ENCODE measurements at places on chromosomes 7 and 10.

DNA sequence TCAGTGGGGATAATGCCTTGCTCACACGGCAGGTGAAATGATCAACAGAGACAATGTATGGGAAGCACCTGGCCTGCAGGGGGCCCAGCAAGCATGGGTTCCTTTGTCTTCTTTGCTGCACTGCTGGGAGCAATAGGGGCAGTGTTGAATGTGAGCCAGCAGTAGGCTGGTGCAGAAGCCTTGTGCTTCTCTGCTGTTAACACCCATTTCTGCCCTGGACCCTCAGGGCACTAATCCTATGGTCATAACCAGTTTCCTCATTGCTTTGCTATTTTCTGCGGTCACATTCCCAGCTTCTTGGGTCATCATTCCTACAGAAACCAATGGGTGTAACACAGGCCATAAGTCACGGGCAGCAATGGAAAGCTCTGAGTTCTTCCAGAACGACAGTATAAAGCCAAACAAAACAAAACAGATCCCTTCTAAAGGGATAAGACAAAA, 10.9 kb upstream of the LGI1 start:
- no peak for DNase-seq

DNA sequence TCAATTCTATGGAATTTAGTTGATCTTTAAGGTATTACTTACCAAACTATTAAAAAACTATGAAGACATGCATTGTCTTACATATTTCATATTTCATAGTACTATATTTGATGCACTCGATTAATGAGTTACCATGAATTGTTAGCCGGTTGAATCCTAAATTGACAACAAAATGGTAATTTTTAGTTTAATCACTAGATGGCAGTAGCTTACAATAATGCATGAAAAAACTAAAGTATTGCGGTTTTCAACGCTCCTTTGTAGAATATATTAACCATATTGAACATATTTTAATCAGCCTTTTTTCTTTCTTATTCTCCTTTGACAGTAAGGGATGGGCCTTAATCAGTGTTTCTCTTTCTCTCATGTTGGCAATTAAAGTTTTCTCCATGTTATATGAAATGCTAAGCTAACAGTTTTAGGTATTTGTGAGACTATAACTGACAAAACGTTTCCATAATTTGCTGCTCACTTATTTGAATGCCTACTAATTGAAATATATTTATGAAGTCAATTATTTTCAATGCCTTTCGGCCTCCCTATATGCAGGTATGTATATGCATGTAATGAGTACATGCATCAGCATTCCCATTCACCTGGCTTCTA, 48.5 kb upstream of the ARL4A start:
- DNase-seq = no peak

GRCh38 chr7:13991791-13992595, 2.5 kb upstream of the ETV1 start:
- no peak for DNase-seq

- DNase-seq = no peak
Observed at GRCh38 chr7:148650232-148650858, 48.4 kb upstream of the CUL1 start.

GRCh38 chr7:45892407-45893035, 4.2 kb downstream of the IGFBP1 start:
- DNase-seq = no peak

DNA sequence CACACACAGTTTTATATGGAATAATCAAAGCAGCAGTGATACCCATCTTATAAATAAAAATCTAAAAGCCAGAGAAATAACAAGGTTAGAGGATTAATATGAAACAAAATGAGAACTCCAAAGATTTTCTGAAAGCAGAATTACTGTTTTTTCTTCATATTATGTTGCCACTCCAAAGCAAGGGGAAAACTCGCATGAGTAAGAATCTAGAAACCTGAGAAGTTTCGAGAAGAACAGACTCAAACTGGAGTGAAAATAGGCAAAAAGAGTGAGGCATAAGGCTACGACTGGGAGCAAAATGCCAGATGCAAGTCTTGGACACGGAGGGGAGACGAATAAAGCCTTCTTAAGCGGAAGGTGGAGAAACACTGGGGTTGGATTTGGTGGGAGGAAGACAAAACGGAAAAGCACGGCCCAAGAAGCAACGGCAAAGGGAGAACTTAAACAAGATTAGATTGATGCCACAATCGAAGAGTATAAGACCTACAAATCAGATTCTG, 923 bp downstream of the TNPO3 start:
- DNase-seq = no peak

DNA sequence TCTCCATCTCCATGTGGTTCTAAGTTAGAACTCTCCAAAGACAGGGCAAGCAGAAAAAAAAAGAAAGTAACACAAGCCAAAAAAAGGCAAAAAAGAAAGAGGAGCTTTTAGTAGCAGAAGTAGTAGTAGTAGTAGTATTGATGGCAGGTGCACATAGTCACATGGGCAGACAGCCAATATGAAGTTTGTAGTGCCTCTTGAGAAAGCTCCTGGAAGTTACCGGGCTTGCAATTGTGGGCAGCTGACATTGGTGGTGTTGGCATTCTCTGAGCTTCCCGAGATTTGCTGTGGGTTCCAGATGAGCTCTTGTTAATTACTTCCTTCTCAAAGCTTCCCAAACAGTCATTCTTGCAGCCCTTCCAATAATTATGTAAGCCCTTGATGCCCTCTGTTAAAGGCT, 1128.5 kb downstream of the TYW1 start:
- no peak for DNase-seq

- no peak for DNase-seq
Observed at GRCh38 chr7:91344911-91345310, 80.7 kb downstream of the FZD1 start.

- DNase-seq = no peak
Observed at GRCh38 chr10:18066947-18067346, 73.3 kb upstream of the CACNB2 start.

- DNase-seq = no peak
Observed at GRCh38 chr7:140562926-140563481, 77.6 kb downstream of the DENND2A start.

GRCh38 chr10:82240408-82240807, 365.4 kb downstream of the NRG3 start:
- DNase-seq = no peak

DNA sequence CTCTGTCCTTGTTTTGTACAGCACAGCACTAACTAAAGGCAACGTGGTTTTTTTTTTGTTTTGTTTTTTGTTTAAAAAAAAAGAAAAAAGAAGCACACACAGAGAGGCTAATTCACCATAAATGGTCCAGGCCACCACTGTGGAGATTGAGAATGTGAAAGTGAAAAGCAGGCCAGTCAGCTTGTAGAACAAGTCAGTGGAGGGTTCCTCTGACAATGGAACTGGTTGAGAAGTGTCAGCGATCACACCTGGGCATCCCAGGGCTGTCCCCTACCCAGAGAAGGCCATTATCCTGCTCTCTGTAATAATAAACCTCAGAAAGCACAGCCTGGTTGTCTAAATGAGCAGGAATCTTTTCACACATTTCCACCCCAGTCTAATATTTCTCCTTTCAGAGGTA, 119.6 kb upstream of the ZNF438 start:
- no peak for DNase-seq

DNA sequence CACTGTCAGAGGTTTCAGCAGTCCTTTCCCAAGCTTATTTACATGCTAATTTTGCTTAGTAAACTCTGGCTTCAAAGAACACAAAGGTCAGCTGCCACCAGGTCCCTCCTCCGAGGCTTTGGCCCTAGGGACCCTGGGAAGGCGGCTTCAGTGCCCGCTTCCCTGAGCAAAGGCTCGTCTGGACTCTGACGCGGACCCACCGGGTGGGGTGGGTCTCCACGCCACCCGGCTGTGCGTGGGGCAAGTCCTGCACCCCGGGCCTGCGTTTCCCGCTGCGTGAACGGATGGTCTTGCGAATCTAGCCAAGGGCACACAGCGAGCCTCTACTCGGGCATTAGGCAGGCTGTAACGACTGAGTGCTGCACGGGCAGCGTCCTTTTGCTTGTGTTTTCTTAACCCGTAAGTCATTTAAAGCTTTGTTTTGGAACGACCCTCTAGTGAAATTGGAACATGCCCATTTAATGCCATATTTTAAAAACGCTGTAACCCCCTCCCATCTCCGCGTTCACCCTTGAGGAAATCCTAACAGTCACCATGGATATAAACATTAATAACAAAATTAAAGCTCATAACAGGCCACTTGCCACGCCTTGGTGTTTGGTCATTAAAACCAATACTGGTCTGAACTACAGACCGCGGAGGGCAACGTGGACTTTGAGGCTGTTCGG, 828 bp downstream of the BNIP3 start:
- no peak for DNase-seq

GRCh38 chr10:110613996-110614495, 30.1 kb upstream of the RBM20 start:
- no peak for DNase-seq

GRCh38 chr10:93346694-93347093, 135.4 kb downstream of the MYOF start:
- no peak for DNase-seq

- DNase-seq = no peak
Observed at GRCh38 chr7:65269150-65269856, 104.4 kb upstream of the ZNF92 start.

DNA sequence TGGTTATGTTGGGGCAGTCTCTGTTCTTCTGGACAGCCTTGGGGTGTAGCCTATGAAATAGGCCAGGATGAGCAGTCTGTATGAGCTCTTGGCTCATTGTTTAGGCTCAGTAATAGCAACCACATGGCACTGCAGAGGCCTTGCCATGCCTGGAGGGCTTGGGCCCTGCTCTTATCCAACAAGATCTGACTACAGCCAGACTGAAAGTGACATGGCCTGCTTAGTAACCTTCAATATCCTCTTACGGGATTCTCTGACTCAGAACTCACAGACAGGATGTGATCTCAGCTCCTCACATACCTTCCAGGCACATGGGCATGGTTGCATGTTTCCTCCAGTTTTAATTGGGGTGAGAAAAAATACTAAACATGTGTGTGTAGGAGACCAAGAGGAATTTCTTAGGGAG, 289.3 kb downstream of the PTEN start:
- DNase-seq = no peak

GRCh38 chr7:128405471-128406313, 4.1 kb downstream of the IMPDH1 start:
- peak; percentile 77 for DNase-seq

GRCh38 chr7:29866490-29866930, 60.2 kb downstream of the WIPF3 start:
- DNase-seq = no peak

- no peak for DNase-seq
Observed at GRCh38 chr10:4022473-4022872, 237.5 kb upstream of the KLF6 start.

- DNase-seq = no peak
Observed at GRCh38 chr10:111435871-111436270, 359.0 kb downstream of the ADRA2A start.

DNA sequence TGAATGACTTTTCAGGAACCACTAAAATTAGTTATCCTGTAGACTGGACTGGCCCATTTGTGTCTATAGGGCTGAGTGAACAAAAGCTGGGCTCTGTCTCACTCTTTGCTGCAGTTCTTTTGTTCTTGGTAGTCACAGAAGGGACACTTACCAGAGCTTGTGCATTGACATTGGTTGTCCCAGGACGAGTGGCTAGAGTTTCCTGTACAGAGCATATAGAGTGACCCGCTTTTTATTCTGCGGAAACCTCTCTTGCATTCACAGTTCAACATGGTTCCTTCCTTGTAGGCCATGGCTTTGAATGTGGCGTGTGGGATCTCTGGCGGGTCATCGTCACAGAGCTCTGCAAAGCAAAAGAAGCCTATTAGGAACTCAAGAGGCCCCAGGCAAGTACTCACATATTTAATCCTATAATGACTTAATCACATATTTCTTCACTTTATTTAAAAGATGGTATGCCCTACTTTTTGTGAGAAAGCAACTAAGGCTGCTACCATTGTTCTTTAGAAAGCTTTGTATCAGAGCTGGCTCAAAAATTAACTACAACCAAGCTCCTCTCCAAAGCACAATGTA, 36.4 kb downstream of the IL2RA start:
- DNase-seq = no peak

- DNase-seq = no peak
Observed at GRCh38 chr7:38481401-38481800, 149.8 kb downstream of the AMPH start.

GRCh38 chr10:21260506-21261149, 264.9 kb downstream of the SKIDA1 start:
- no peak for DNase-seq

- DNase-seq = no peak
Observed at GRCh38 chr7:18693406-18693805, 197.9 kb downstream of the HDAC9 start.

DNA sequence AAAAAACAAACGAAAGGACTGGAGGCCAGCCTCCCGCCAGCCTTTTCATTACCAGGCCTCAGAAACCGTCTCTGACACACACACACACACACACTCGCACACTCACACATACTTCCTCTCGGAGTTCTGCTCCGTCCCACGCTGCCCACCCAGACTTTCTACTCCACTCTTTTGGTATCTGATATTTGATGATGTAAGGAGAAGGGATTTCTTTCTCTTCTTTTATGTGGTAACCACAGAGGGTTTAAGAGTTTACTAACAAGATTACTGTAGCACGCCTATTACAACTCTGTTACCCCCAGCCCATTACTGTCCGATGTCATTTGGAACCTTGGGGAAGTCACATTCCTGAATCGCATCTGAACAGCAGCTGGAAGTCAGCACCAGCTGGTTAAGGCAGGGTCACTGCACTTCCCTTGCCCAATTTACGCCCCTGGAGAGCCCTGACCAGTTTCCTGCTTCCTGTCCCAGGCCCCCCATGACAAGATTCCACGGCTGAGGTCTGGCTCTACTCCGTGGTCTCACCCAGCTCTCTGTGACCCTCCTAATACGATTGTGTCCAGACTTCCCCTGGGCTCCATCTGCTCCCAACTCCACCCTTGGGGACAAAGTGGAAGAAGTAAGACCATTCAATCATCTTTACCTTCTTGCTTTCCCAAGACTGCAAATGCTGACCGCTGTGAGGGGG, 1.1 kb downstream of the DENND2A start:
- DNase-seq = no peak

- no peak for DNase-seq
Observed at GRCh38 chr7:97506728-97507127, 225.2 kb upstream of the TAC1 start.

DNA sequence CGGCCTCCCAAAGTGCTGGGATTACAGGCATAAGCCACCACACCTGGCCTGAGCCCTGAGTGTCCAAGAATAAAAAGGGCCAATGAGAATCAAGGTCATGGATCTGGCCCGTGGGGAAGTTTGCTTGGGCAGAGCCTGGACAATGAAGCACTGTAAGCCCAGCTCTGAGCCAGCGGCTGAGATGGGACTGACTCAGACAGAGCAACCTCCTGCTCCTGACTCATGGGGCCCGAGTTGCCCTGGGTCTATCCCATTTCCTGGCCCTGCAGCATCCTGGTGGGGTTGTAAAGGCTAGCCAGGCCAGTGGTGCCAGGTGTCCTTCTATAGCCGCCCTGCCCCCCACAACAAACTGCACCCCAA, 5.2 kb upstream of the MYH16 start:
- no peak for DNase-seq

GRCh38 chr10:28169525-28169924, 133.3 kb downstream of the MPP7 start:
- no peak for DNase-seq

Measured in Right ventricle myocardium inferior (tissue), 1 donor.